ENCODE measurements at places on chromosomes 16 and 17. TPM values are rescaled to one million over a fixed set of nuclear protein-coding genes. Genes with fewer than 3 reads are reported as not detected.

CRISPLD2 gene
- not detected for total RNA-seq

GRCh38 chr17:3915581-3915994, 677 bp downstream of the P2RX1 start:
- H3K4me1 ChIP-seq = peaks cover 34% of the 10 kb centered on the region
- peak overlapping the region; percentile 40 for H3K4me3 ChIP-seq
- H3K36me3 ChIP-seq = no peaks in the 10 kb centered on the region
- DNase-seq = no peak
- H3K27me3 ChIP-seq = no peaks in the 10 kb centered on the region
- peak overlapping the region; percentile 48 for H3K27ac ChIP-seq

- no peaks in the 10 kb centered on the region for H3K27me3 ChIP-seq
- H3K4me1 ChIP-seq = peaks cover 11% of the 10 kb centered on the region
- H3K36me3 ChIP-seq = peaks cover 23% of the 10 kb centered on the region
- peak overlapping the region; percentile 92 for H3K27ac ChIP-seq
- H3K4me3 ChIP-seq = peak overlapping the region; percentile 67
- peak; percentile 35 for DNase-seq
Observed at GRCh38 chr16:87344931-87345631, 27.9 kb upstream of the C16orf95 start.

DNA sequence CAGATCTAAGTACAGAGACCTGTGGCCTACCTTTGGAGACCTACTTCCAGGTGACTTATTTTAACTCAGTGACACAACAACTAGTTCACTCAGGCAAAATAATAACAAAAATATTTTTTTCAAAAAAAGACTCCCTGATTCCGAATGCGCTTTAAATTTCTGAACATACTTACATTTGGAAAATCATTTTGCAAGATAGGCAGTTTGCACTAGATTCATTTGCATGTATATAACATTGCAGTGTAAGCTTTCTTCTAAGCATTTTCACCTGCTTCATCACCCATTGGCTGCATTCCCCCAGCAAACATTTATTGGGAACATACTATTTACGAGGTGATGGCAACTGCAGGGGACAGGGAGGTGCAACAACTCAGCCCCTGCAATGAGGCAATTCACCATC, 166.8 kb downstream of the GRIN2A start:
- no peaks in the 10 kb centered on the region for H3K27me3 ChIP-seq
- no peak for DNase-seq
- no peaks in the 10 kb centered on the region for H3K4me1 ChIP-seq
- no peak overlapping the region for H3K4me3 ChIP-seq

GRCh38 chr17:5122586-5123342, 6.9 kb downstream of the USP6 start:
- no peak overlapping the region for H3K4me3 ChIP-seq
- H3K27ac ChIP-seq = no peak overlapping the region
- H3K4me1 ChIP-seq = no peaks in the 10 kb centered on the region
- H3K36me3 ChIP-seq = no peaks in the 10 kb centered on the region
- DNase-seq = no peak
